ENCODE measurements at places on chromosomes 13 and 19. TPM values are rescaled to one million over a fixed set of nuclear protein-coding genes. Genes with fewer than 3 reads are reported as not detected.

The ZNF562 gene
- 19.3 TPM for total RNA-seq

The IGFL3 gene
- total RNA-seq, result not detected

The CEACAM8 gene
- total RNA-seq, result not detected

The LILRA5 gene
- not detected for total RNA-seq

The OR7A5 gene
- not detected for total RNA-seq

The MAP4K1 gene
- 0.21 TPM for total RNA-seq

The C2CD4C gene
- 0.20 TPM for total RNA-seq

The RAP2A gene
- total RNA-seq, result 77.7 TPM

The ZGLP1 gene
- total RNA-seq, result 0.56 TPM

The GJB2 gene
- 0.14 TPM for total RNA-seq

The CDADC1 gene
- total RNA-seq, result 2.7 TPM

The FAM216B gene
- not detected for total RNA-seq

The OLFM2 gene
- 0.71 TPM for total RNA-seq

The GDF15 gene
- 102 TPM for total RNA-seq

The ZNF230 gene
- total RNA-seq, result 2.4 TPM

The FOXA3 gene
- total RNA-seq, result not detected

The C3 gene
- total RNA-seq, result 0.28 TPM

The SBSN gene
- total RNA-seq, result not detected

The HNRNPM gene
- 91.6 TPM for total RNA-seq

The NXNL1 gene
- total RNA-seq, result not detected

The SYCN gene
- not detected for total RNA-seq

The ZNF470 gene
- total RNA-seq, result 5.3 TPM

The DNAAF3 gene
- 0.32 TPM for total RNA-seq

The ZNF98 gene
- not detected for total RNA-seq

The CPB2 gene
- not detected for total RNA-seq
